Stimulated activated CD8-positive, alpha-beta memory T cell treated with anti-CD3 and anti-CD28 coated beads, Interleukin-4, amount 100 ng/mL, for 1 hour (primary cell): ENCODE measurements at places on chromosomes 5 and 9.

- DNase-seq, result no peak
Observed at GRCh38 chr9:96167011-96167410, 135.0 kb downstream of the HSD17B3 start.

DNA sequence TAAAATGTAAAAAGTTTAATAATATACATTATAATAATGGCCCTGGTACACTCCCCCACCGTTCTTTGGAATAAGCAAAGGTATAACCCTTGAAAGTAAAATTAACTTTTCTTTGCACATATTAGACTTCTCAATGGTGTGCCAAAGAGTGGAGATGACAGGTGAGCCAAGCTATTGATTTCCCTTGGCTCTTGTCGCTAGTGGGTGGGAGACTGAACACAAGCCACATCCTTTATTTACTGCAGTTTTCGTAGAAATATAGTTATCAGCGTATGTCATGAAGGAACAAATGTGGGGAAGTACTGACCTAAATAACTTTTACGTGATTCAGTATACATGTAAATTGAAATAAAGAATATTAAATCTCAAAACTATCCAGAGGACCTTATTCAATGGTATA is 549.3 kb downstream of the RAB3C start:
- DNase-seq, result no peak

DNA sequence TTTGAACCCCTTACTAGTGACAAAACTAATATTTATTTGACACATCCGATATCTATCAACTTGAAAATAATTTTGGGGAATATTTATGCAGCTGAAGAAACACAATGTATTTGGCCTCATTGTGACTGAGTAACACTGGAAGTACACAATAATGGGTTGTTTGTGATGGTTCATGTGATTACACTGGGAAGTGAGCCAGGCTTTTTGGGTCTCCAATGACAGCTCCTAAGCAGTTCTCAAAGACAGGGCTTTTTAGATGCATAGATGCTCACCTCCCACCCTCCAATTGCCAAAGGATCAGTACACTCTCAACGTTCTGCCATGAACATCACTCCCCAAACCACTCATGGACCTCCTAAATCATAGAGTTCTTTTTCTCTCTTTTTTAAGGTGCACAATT is 170.0 kb downstream of the SLC24A2 start:
- no peak for DNase-seq

DNA sequence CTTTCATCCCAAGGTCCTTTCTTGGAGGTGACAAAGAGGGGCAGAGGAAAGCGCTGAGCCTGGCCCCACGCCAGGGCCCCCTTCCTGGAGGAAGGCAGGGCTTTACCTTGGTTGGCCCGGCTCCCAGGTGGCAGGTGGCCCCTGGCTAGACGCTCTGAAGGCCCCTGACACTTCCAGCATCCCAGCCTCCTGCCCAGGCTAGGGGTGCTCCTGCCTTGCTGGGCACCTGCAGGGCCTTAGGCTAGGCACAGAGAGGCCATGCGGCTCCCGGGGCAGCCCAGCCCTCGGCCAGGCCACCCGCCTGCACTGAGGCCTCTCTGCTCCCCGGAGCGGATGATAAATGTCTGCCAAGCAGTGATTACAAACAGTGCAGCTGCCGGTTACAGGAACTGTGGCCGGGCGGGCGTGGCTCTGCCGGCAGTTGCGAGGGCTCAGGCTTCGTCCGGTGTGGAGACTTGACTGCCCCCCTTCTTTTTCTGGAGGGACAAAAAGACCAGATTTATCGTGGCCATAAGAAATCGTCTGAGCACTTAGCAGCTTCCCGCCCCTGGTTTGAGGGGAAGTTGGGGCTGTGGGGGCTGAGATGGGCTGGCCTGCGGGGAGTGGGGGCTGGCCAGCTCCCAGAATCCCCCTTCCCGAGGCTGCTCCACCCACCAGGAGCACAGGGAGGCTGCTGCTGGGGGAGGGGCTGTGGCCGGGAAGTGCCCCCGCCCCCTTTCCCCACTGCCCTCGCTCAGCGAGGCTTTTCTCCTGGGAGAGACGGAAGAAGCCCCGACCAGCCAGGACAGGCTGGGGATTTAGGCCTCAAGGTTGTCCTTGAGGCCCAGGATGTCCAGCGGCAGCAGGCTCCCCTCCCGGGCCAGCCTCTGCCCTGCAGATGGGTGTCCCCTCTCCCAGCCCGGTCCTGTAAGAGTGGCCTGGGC is 31.6 kb upstream of the UBAC1 start:
- DNase-seq, result peak; percentile 9

GRCh38 chr9:87370049-87370685 is 127.5 kb upstream of the DAPK1 start:
- no peak for DNase-seq

GRCh38 chr9:121732389-121732788 is 81.0 kb downstream of the DAB2IP start:
- DNase-seq, result no peak

DNA sequence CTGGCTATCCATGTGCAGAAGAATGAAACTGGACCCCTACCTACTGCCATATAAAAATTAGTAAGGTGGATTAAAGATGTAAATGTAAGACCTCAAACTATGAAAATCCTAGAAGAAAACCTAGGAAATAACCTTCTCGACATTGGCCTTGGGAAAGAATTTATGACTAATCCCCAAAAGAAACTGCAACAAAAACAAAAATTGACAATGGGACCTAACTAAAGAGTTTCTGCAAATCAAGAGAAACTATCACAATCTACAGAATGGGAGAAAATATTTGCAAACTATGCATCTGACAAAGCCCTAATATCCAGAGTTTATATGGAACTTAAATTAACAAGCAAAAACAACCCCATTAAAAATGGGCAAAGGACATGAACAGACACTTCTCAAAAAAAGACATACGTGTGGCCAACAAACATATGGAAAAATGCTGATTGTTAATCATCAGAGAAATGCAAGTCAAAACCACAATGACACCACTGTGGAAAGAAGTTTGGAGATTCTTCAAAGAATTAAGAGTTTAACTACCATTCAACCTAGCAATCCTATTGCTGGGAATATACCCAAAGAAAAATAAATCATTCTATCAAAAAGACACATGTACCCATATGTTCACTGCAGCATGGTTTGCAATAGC is 98.5 kb downstream of the NR3C1 start:
- no peak for DNase-seq

DNA sequence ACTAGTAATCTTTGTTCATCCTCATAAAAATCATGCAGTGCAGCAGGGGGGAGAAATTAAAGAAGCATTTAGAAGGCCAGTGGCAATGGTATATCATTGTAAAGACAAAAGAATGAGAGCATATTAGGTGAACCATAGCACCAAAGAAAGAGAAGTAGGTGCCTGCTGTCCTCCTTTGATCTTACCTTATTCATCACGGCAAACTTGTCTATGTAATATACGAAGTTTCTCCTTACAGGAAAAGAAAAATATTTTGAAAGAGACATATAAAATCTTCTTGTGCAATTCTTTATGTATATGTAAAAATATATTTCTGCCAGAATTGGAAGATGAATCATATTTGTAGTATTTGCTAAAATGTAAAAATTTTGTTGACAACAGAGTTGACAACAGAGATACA is 411.3 kb upstream of the ARRDC3 start:
- no peak for DNase-seq

DNA sequence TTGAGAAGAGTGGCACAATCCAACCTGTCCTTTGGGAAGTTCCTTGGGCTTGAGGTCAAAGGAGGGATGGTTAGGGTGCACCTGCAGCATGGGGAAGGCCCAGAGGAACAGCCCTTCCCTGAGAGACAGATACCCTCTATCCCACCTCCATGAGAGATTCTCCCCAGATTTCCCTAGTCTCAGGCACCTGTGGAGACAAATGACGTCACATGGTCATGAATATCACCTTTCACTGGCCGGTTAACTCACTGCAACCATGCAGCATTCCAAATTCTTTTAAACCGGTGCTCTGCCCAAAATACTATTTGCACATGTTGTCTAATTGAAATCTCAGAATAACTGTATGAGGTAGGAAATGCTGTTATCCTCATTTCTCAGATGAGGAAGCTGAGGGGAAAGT is 15.6 kb upstream of the TRIO start:
- DNase-seq, result no peak

- DNase-seq, result no peak
Observed at GRCh38 chr5:179256328-179257175, 88.7 kb downstream of the ADAMTS2 start.

DNA sequence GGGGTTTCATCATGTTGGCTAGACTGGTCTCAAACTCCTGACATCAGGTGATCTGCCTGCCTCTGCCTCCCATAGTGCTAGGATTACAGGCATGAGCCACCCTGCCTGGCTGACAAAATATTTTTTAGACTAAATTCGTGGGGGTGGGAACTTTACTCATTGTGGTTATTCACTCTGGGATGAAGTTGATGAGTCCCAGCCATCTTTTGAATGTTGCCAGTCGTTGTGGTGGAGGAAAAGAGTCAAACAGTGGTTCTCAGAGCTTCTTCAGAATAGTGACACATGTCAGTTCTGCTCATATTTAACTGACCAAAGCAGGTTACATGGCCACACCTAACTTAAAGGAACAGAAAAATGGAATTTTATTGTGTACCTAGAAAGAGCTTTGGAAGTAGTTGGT is 6.9 kb downstream of the SREK1 start:
- DNase-seq, result no peak

- DNase-seq, result no peak
Observed at GRCh38 chr5:173383711-173384110, 55.5 kb upstream of the STC2 start.

DNA sequence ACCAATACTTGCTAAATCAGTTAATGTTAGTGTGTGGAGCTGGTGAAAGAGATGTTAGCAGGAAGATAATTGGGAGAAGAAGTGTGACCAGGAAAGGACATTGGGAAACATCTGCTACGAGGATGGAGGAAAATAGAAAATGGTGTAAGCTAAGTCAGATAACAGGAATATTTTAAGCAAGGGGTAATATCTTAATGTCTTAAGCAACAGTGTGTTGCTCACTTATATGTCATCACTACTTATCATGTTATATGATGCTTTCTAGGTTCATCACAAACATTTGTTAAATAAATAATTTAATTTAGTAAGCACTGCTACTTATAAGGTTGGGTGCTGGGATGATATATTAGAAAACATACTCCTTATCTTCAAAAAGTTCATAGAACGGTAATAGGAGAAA is 326.1 kb downstream of the EDIL3 start:
- DNase-seq, result no peak

GRCh38 chr5:136159457-136159856 is 26.8 kb downstream of the SMAD5 start:
- DNase-seq, result no peak

- DNase-seq, result no peak
Observed at GRCh38 chr9:19200229-19200628, 30.3 kb upstream of the DENND4C start.

GRCh38 chr5:138177941-138178515 is 402 bp downstream of the BRD8 start:
- DNase-seq, result no peak

DNA sequence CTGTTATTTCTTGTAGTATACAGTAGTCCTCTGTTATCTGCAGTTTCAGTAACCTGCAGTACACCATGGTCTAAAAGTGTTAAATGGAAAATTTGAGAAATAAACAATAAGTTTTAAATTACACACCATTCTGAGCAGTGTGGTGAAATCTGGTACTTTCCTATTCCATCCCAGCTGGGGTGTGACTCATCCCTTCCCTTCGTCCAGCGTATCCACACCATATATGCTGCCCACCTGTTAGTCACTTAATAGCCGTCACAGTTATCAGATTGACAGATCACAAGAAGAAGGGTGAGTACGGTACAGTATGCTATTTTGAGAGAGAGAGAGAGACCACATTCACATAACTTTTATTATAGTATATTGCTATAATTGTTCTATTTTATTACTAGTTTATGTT is 28.9 kb downstream of the FAM151B start:
- no peak for DNase-seq

GRCh38 chr9:120818595-120818994 is 24.1 kb downstream of the PSMD5 start:
- DNase-seq, result no peak

- DNase-seq, result no peak
Observed at GRCh38 chr5:126139086-126139485, 284.1 kb upstream of the GRAMD2B start.

DNA sequence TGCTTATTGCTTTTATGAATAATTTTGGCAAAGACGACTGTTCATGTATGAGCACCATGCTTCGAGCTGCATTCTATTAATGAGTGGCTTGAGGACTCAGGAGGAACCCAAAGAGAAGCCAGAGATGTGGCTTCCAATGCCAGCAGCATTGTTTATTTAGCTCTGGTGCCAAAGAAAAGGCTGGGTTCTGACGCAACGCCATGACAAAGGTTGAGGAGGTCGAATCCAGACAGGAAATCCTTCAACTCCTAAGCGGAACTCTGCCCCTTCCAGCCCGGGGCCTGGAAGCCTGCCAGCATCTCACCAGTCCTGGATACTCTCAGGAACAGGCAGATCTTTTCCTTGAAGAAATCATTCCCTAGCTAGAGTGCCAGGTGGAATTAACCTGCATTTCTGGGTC is 104.4 kb downstream of the ARHGAP26 start:
- no peak for DNase-seq

DNA sequence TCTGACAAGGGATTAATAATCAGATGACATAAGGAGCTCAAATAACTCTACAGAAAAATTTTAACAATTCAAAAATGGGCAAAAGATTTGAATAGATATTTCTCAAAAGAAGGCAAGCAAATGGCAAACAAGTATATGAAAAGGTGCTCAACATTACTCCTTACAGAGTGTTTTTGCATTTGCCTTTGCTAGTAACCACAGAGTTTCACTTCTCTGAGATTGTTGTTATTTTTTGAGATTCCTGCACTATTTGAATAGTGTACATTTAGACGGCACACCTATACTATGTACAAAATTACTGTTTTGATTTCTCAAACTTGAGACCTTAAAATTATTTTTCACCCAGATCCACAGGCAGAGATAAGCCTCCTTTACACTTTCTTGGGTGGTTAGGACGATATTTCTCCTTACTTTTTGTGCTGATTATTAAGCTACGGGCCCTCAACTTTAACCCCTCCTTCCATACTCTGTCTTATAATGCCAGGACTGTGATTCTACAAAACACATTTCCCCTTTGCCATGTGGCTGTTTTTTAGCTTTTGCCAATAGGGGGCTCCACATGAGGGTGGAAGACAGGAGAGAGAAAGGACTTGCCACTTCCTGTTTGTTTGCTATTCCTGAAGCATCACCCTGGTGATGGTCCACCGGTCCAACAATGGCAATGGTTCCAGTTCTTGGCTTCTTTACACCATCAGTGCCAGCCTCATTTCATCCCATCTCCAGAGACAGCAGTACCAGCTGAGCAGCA is 65.0 kb upstream of the DAP start:
- DNase-seq, result no peak

DNA sequence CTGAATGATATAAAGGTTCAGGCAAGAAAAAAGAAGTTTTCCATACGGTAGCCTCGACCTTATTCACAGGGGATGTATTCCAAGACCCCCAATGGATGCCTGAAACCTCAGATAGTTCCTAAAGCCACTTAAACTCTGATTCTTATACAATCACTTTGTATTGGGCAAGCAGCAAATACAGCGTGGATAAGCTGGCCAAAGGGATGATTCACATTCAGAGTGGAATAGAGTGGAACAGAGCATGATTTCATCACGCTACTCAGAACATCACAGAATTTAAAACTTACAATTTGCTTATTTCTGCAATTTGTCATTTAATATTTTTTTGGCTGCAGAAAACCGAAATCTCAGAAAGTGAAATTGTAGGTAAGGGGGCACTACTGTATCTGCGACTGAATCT is 40.5 kb upstream of the CDH18 start:
- DNase-seq, result no peak
